ENCODE measurements at places on chromosomes 16 and 17.
A peak's percentile ranks its signal among the peaks of the same experiment; 100 is the strongest.

DNA sequence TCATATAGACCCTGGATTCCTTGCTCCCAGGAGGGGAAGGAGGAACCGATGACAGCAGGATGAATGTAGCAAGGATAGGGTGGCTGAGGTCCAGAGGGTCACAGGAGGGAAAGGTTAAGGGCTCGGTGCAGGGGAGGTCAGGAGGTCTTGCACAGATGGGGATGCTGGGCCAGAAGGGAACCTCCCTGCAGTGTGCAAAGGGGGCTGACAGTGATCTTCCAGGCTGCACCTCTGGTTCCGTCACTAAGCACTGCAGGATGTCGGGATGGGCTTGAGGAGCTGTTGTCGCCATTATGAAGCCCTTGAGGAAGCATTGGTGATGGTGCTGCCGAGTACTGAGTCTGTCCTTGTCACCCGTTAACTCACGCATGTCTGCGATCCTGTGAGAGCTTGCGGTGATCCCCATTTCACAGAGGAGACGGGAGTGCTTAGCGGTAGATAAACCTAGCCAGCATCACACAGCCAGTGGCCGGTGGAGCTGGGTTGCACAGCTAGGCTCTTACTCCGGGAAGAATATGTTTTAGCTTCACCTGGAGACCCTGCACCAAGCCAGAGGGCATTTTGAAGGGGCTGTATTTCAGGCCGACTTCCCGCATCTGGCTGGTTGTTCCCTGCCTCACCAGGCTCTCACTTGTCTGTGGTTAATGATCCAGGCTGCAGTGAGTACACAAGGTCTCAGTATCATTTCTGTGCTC is 120.4 kb downstream of the SNX29 start:
- DNase-seq = no peak

DNA sequence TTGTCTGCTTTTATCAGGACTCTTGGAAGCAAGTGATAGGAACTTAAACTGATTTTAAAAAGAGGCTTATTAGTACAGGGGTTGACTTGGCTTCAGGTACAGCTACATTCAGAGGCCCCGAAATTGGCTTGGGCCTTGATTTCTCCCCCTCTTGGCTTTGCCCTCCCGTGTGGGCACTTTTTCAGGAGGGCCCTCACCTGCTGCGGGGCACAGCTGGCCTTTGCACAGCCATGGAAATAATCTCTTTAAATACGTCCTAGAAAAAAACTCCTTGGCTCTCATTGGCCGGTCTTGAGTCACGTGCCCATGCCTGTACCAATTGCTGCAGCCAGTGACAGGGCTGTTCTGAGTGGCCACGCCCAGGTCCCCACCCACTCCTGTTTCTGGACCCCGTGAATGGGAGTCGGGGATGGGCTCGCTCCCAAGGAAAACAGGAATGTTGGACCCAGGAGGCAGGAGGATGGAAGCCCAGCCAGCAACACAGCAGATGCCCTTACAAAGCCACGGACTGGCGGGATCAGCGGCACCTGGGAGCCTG is 15.0 kb downstream of the CA5A start:
- DNase-seq = peak; percentile 71

DNA sequence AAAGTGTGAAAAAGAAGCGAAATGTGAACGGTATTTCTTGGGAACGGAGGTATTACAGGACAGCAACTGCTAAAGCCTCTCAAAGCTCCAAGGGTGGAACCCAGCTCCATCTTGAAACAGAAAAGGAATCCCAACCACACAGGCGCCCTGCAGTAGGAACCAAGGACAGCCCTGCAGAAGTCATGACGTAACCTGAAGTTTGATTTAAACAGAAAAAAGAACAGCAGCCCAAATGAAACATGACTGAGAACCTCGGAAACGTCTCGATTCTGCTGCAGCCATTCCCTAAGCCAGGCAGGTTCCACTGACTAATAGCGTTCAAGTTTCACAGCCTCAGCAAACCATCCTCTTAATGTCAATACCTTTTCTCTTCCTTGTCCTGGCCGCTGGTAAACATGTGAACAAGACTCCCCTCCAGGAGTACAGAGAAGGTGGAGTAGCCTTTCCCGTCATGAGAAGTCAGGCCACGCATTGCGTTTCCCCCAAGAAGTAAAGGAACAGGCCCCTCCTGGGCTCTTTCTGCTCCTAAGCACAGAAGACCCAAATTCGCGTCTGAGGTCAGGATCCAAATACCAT is 20.1 kb downstream of the SIAH1 start:
- no peak for DNase-seq

GRCh38 chr16:27426423-27427408 is 24.7 kb downstream of the IL21R start:
- peak; percentile 96 for DNase-seq

GRCh38 chr17:8072729-8073461 is 14.6 kb downstream of the ALOX12B start:
- no peak for DNase-seq

GRCh38 chr17:37361543-37361942 is 14.2 kb upstream of the C17orf78 start:
- DNase-seq = no peak

DNA sequence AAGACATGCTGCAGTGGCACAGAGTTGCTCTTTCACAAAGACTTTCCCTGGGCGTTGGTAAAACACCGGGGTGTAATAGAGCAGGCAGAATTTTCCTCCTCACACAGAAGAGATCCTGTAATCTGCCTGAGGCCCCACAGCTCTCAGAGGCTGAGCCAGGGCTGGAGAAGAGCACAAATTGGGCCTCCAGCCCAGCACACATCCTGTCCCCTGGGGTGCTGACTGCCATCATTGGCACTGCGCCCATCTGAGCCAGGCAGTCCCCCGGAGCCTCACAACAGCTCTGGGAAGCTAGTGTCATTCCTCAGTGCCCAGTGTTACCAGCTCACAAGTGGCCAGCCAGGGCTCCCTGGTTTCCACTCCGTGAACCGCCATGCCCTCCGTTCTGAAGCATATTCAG is 119.4 kb downstream of the SOCS1 start:
- DNase-seq = no peak

DNA sequence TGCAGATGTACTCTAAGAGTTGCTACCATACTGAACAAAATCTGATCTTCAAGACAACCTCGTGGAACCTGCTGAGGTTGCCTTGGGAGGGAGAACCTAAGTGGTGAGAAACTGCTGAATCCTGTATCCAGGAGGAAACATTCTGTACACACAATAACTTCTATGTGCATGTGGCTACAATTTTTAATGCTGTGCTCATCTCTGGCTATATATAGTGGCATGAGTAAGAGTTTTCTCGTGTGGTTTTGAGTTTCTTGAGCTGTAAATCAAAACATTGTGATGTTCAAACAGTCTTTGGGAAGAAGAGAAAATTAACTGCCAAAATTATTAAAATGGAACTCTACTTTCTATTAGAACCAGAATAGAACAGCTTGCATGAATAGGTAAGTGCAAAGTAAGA is 206.8 kb downstream of the CA10 start:
- DNase-seq = no peak

GRCh38 chr17:76079535-76079955 is 563 bp downstream of the ZACN start:
- no peak for DNase-seq

- DNase-seq = no peak
Observed at GRCh38 chr16:8342276-8342675, 248.0 kb downstream of the TMEM114 start.

- DNase-seq = peak; percentile 41
Observed at GRCh38 chr16:64132759-64133361, 989.0 kb downstream of the CDH11 start.

DNA sequence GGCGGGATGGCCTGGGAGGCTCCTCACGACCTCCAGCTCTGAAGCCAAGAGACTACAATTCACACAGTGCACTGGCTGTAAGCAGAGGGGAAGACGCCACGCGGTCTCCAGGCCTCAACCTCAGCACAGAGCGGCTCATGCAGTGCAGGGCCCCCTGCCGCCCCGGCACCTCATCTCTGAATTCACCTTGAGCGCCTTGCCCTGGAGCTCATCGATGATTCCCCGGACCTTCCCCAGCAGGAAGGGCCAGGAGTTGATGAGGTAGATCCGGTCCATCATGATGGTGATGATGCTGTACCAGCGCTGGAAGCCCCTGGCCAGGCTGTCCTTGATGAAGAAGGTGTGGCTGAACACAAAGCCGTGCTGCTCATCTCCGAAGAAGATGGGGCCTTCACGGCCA is 13.2 kb downstream of the FLCN start:
- no peak for DNase-seq

GRCh38 chr17:79918581-79919163 is 79.4 kb upstream of the CBX4 start:
- no peak for DNase-seq

DNA sequence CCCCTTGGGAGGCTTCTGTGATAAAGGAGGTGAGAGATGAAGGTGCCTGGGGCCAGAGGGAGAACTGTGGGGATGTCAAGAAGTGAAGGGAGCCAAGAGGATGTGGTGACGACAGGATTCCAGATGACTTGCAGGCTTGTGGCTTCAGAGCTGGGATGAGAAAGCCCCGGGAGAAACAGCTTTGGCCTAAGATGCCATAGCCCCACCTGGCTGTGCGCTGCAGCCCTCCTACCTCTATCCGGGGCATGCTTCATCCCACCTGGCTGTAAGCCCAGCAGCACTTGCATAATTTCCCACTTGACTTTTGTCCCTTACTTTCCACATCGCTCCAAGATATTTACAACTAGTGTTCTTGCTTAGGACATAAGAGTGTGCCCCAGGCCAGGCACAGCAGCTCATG is 29.3 kb downstream of the GINS3 start:
- DNase-seq = no peak

GRCh38 chr16:10741844-10742243 is 1.8 kb upstream of the NUBP1 start:
- DNase-seq = no peak
